CD4-positive, alpha-beta T cell treated with Interleukin-12 subunit alpha and Interleukin-12 subunit beta, for 1 hour (primary cell): ENCODE measurements at places on chromosomes 5 and 9.

DNA sequence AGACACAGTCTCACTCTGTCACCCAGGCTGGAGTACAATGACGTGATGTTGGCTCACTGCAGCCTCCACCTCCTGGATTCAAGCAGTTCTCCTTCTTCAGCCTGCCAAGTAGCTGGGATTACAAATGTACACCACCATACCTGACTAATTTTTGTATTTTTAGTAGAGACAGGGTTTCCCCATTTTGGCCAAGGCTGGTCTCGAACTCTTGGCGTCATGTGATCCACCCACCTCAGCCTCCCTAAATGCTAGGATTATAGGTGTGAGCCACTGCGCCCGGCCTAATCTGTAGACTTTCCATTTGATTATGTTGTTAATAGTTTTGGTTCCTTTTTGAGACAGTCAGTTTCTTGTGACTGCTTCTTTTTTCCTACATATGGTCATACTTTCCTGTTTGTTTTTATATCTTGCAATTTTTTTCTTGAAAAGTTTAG lies 31.0 kb downstream of the MTREX start:
- DNase-seq = peak; percentile 10

DNA sequence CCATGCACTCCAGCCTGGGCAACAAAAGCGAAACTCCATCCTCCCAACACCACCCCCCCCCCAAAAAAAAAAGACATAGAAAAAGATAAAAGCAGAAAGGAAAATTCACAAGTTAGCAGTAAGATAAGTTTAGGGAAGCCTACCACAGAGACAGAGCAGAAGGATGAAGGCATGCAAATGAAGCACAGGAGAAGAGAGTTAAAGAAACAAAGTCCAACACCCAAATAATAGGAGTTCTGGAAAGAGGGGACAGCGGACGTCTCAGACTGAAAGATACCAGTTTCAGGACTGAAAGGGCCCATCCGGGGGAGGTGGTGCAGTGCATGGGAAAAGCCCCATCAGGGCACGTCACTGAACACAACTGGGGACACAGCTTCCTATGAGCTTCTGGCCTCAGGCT lies 54.3 kb downstream of the OTULIN start:
- DNase-seq = no peak

GRCh38 chr9:27495480-27496134 lies 28.5 kb upstream of the IFNK start:
- no peak for DNase-seq

- DNase-seq = no peak
These were observed 106.3 kb upstream of the SPOCK1 start for GRCh38 chr5:137605411-137605810.

GRCh38 chr5:672329-673160 lies 20.6 kb downstream of the TPPP start:
- peak; percentile 88 for DNase-seq

DNA sequence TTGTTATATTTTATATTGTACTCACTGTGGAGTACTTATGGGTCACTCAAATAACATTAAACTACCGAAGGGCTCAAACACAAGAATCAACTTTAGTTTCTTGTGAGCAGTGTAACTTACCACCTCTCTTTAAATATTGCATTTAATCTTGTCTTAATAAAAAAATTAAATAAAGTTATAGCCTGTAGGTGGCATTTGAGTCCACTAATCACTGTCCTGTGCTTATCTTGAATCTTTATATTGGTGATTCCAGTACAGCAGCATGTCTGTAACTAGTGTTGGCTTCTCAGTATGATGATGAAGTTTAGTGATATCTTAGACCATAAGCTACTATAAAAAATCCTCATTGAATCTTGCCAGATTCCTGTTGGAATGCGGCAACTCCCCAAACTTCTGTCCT lies 313.8 kb downstream of the FAM170A start:
- no peak for DNase-seq

DNA sequence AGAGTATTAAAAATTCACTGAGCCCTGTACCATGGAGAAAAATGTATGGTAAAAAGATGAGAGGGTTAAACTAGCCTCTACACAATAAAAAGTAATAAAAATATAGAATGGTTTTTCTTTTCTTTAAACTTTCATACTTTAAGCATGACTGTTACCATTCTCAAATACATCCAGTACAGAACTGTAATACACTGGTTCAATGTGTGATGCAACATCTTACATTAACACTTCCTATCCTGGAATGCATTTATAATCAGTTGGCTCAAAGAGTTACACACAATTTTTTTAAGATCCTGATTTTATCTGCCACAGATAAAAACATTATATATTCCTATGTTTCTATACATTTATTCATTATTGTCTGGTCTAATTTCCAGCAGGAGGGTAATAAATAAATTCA lies 4.7 kb downstream of the GNAQ start:
- no peak for DNase-seq

GRCh38 chr9:2339416-2339815 lies 282.2 kb upstream of the VLDLR start:
- DNase-seq = no peak

DNA sequence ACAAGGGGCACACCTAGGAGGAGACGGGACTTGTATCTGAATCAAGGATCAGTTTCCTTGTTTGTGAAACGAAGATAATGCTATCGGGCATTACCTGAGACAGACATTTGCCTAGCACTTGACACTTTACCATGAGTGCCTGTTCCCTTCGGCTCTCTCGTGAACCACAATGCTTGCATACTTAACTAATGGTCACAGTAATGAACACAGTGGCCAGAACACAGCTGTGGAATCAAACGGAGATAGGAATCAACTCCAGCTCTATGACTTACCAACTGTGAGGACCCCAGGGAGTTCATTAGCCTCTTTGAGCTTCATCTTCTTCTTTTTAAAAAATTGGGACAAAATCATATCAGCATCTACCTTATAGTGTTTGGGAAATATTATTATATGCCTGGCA lies 207.8 kb downstream of the DRD1 start:
- DNase-seq = no peak

DNA sequence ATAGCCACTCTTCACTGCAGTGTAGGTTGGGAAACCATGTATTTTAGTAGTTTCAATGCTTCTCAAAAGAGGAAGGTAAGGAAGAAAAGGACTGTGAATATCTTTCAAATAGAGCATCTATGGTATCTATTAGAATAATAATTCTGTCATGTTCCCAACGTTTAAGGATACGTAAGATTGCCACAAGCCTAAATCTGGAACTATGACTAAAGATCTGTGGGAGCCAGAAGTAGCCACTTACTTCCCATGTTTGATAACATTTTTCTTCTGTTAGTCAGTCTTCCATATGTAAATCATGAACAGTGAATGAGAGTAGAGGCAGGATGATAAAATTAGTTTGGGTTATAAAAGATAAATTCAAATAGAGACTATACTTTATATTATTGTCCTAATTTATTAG lies 16.3 kb upstream of the MROH2B start:
- no peak for DNase-seq

- no peak for DNase-seq
These were observed 363 bp upstream of the MAMDC2 start for GRCh38 chr9:70043285-70043684.

DNA sequence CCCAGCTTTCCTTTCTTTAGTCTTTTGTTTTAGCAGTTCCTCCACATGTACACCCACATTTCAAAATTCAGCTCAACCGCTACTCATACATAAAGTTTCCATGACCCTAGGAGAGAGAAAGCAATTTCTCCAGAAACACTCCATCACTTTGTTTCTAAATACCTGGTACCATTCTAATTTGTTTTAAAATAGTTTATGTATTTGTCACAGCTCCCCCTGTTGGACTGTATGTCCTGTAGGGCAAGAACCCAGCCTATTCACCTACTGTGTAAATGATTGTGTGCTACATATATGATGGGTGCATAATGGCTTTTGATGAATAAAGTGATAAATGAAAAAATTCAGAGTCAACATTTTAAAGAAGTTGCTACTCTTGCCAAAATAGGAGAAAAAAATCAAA lies 139.1 kb downstream of the COX7C start:
- DNase-seq = no peak

GRCh38 chr5:109161914-109162683 lies 247.7 kb downstream of the PJA2 start:
- no peak for DNase-seq

- no peak for DNase-seq
These were observed 92.7 kb downstream of the COL5A1 start for GRCh38 chr9:134734270-134734669.

GRCh38 chr5:154388842-154389241 lies 57.0 kb upstream of the SAP30L start:
- no peak for DNase-seq

GRCh38 chr9:38000735-38001134 lies 68.3 kb downstream of the SHB start:
- no peak for DNase-seq

DNA sequence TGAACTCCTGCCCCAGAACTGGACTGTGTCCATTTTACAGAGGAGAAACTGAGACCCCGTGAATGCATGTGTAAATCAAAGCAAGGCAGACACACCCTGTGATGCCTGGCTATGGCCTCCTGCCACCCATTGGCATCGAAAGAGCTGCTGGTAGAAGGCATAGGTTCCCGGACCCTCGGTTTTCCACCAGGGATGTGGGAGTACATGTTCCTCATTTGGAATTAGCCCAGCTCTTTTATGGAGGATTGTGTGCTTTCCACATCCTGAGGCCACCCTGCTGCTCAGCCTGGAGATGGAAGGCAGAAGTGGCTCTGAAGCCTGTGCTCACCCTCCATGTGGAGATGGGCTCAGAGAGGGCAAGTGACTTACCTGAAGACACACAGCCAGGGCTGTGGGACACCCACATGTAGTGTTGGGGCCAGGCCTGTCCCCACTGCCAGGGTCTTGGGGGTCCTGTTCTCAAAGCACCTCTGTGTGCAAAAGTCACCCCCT lies 2.8 kb downstream of the SUSD3 start:
- DNase-seq = no peak

- no peak for DNase-seq
These were observed 153.3 kb downstream of the ESM1 start for GRCh38 chr5:54832045-54832444.

- no peak for DNase-seq
These were observed 177.3 kb downstream of the FGF1 start for GRCh38 chr5:142508591-142508990.

DNA sequence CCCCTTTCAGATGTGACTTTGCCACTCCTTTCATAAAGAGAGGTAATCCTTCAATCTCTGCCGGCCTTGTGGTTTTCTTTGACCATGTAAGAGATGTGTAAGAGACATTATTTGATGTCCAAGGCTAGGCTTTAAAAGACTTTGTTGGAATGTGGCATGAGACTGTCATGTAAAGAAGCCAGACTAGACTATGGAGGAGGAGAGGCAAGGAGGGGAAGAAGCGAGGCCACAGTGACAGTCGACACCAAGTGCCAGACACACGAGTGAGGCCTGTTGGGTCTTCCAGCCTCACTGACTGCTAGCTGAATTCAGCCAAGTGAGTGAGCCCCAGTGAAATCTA lies 1013.3 kb downstream of the MAT2B start:
- DNase-seq = no peak

GRCh38 chr9:75889977-75890471 lies 449 bp upstream of the PCSK5 start:
- peak; percentile 30 for DNase-seq

GRCh38 chr5:143051244-143052058 lies 281.3 kb downstream of the ARHGAP26 start:
- DNase-seq = no peak

DNA sequence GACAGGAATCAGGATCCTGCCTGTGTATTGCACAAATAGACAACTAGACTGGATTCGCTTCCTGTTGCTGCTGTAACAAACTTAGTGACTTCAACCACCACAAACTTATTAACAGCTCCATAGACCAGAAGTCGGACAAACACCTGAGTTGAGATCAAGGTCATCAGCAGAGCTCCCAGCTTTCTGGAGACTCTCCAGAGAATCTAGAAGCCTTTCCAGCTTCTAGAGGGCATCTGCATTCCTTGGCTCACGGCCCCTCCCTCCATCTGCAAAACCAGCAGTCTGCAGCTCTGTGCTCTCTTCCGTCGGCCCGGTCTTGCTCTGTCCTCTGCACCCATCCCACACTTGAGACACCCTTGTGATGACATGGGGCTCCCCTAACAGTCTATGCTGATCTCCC lies 99.1 kb downstream of the KCNT1 start:
- no peak for DNase-seq

DNA sequence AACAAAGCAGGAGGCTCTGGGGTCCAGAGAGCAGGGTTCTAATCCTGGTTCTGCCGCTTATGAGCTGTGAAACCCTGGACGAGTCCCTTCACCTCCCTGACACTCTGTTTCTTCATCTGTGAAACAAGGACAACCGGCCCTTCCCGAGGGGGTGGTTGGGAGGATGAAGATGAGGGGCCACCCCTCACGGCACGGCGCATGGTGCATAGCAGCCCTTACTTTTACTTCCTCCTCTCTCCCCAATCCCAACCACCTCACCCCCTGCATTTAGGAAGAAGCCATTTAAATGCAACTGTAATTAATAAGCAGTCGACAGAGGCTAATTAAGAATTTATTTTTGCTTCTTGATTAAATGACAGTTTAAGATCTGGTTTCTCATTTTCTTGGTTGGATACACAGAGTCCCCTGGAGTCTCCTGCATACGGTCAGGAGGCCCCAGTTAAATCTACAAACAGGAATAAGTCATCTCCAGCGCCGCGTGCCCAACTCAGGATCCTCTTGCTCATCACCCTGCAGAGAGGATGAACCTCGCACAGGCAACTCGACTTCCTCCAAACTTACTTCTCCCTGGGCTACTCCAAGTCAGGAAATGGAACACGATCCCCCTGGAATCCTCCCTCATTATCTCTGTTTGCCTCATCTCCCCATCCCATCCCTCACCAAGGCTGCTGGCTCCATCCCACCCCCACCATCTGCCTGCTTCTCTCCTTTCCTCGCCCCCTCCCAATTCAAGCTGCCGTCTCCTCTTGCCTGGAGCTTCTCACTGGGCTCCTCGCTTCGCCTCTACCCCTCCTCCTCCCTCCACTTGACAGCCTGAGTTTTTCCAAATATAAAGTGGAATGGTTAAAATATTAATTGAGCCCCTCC lies 95.9 kb downstream of the HRH2 start:
- no peak for DNase-seq

DNA sequence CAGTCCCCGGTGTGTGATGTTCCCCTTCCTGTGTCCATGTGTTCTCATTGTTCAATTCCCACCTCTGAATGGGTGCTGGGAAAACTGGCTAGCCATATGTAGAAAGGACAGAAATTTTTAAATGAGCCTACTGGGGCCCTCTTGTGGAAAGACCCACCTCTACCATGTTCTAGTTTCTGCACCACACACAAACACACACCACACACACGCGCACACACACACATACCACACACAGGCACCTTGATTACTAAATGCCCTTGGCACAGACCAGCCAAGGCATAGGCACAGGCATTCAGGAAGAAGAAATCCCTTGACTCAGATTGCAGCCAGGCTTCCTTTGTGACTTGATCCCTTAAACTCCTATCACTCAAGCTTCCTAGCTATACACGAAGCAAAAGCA lies 60.5 kb downstream of the SIL1 start:
- DNase-seq = no peak

- no peak for DNase-seq
These were observed 171.3 kb downstream of the C5orf15 start for GRCh38 chr5:133797167-133797566.

GRCh38 chr9:109767404-109767803 lies 12.6 kb upstream of the PALM2AKAP2 start:
- DNase-seq = no peak
